Inflammatory macrophage treated with lipopolysaccharide for 1 hour (primary cell): ENCODE measurements at places on chromosomes 13 and 19.

GRCh38 chr13:79522583-79522982, 41.6 kb downstream of the NDFIP2 start:
- no peak for DNase-seq

GRCh38 chr13:41565846-41566245, 108.5 kb downstream of the RGCC start:
- no peak for DNase-seq

GRCh38 chr13:34151885-34152284, 333.9 kb downstream of the RFC3 start:
- DNase-seq, result no peak

DNA sequence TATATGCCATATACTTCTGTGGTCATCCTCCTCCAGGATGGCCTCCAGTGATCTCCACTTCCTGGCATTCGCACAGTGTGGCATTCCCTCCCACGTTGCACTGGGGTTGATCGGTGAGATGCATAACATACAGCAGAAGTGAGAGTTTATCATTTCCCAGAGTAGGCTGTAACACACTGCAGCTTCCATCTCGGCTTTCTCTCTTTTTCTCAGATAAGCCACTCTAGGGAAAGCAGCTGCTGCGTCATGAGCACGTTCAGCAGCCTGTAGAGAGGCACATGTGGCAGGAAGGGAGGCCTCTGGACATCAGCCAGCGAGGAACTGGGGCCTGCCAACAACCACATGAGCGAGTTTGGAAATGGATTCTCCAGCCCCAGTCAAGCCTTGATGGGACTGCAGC, 807.1 kb downstream of the DIAPH3 start:
- DNase-seq, result no peak

DNA sequence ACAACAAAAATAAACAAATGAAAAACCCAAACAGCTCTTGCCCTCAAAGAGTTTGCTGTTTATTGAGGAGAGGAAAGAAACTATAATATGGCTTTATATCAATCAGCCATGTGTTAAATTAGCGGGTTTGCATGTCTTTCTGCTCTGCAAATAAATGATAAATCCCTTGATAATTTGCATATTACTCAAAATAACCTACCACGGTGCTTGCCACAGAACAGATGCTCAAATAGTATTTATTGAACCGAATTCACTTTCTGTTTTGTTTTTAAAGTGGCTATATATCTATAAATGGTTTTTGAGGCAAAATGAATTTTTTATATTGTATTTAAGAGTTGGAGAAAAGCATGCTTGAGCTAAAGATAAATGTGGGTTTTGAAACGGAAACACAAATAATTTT, 428.1 kb downstream of the ITGBL1 start:
- DNase-seq, result no peak
